ENCODE measurements at places on chromosomes 5 and 9.
A peak's percentile ranks its signal among the peaks of the same experiment; 100 is the strongest.

- DNase-seq: no peak
Measured at GRCh38 chr5:93574491-93575305, 6.3 kb downstream of the NR2F1-AS1 start.

DNA sequence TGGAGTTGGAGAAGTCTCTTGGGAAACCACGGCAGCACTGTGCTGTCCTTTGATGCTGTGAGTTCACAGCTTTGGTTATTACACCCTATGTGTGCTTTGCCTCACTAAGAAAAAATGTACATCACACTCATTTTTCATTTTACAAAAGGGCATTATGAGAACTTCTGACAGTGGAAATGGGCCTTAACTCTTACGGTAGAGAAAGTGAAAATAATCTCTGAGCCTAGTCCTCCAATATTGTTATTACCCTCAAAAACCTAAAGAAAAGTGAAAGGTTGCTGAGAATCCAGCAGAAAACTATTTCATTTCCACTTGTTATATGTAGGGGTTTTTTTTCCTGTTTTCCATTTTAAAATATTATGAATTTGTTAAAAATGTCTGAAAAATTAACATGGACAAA, 8.2 kb upstream of the OR13D1 start:
- DNase-seq: no peak

DNA sequence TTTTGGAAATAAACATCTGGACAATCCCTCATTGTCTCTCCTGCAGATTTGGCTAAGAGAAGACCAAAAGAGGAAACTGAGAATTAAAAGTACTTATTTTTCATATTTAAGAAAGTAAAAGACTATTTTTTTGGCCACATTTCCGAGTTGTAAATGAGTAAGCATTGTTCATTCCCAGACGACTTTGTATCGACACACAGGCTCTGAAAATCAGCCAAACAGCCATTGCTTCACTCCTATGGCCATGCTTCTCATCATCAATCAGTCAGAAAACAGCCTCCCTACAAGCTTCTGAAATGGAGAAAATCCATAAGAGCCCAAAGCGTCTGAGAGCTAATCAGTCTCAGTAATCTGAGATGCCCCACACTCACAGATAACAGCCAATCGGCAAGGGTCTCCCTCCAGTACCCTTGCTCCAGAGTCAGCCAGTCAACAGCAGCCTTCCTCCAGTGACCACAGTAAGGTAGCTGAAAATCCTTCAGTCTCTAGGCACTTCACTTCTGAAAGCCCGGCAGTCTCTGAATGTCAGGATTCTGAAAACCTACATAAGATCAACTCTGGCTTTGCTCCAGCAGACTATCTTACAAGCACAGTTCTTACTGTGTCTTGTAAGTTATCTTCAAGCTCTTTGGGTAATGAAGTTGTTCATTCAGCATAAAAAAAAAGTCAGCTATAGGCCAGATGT, 30.9 kb downstream of the CDO1 start:
- no peak for DNase-seq

GRCh38 chr9:133495327-133496293, 16.7 kb upstream of the SLC2A6 start:
- DNase-seq: no peak

DNA sequence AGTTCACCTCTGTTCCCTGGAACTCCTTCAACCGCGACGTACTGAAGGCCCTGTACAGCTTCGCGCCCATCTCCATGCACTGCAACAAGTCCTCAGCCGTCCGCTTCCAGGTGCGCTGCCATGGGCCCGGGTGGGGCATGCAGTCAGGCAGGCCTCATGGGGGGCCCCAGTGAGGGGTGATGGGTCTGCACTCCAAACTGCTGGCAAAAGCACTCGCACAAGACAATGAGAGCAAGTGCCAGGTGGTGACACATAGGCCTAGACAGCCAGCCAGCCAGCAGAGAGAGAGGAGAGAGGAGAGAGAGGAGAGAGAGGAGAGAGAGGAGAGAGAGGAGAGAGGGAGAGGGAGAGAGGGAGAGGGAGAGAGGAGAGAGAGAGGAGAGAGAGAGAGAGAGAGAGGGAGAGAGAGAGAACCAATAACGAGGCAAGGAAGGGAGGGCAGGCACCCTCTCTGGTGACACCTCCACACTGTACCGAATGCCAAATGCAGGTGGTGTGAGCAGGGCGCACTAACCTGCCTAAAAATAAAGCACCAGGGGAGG, 21.0 kb downstream of the DBH start:
- DNase-seq: no peak

DNA sequence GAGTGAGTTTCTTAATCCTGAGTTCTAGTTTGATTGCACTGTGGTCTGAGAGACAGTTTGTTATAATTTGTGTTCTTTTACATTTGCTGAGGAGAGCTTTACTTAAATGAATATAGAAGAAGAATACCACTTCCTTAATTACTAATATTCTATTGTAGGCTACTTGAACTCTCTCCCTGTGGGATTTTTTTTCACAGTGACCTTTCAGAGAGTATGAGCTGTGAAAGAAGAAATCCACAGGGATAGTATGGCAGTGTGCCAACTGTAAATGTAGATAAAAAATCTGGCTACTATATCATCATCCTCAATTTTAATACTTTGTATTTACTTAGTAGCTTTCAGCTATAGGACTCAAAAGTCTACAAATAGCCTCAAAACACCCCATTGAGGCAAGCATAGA, 67.3 kb downstream of the COMMD10 start:
- DNase-seq: no peak

- DNase-seq: no peak
Measured at GRCh38 chr9:71349218-71349617, 227.8 kb upstream of the TRPM3 start.

DNA sequence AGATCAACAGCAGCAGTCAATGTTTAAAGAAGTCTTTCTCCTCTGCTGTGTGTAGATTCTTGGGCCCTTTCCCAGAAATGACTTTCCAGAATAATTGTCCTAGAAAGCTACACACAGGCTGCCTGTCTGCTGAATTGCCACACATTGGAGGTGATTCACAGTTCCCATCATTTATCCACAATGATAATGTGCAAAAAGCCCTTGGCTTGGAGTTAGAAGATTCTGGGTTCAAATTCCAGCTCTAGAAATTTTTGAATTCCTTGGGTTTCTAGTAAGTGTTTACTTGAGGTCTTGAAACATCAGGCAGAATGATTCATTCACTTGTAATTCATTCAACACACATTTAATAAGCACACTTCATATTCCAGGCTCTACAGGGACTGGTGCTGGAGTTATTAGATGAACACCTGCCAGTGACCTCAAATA, 28.6 kb upstream of the EPB41L4B start:
- no peak for DNase-seq

GRCh38 chr5:76821136-76821535, 2.3 kb downstream of the F2RL1 start:
- DNase-seq: no peak

DNA sequence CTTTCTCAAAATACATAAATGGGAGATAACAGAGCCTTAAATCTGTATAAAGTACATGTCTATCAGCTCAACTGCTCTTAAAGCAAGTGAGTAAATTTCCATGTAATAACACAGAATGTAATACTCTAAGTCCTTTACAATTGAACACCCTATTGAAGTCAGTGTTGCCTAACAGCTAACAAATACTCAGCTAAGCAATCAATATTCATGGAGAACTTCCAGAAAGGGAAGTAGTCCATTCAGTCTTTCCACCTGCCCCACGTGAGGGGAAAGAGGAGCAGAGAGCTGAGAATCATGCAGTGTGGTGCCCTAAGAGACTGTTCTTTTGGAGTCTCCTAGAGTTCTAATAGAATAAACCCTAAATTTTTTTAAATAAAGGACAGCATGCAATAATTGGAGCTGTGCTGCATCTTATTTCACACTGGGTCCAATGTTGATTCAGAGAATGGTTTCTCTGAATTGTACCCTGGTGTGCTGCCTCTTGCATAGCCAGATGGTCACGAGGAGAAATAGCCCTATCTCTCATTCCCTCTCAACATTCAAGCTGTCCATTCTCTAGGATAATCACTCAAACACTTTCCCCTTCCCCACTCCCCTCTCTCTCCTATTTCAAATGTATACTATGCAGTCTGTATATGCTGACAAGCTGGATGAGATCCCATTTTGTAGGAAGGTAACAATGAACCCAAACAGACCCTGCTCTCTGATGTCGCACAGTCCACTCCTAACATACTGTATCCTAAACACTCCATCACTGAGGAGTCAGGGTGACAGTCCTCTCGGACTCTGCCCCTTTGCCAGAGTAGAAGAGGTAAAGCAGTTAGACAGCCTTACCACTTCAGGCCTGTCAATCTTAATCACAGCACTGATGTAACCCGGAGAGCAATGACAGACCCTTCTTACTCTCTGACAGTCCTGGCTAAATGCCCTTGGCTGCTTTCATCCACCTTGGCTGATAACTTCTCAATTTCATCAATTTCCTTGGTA, 134.8 kb downstream of the EPB41L4A start:
- DNase-seq: no peak

GRCh38 chr5:146365618-146366017, 27.0 kb downstream of the POU4F3 start:
- no peak for DNase-seq

- no peak for DNase-seq
Measured at GRCh38 chr9:83067579-83067978, 4.6 kb upstream of the RASEF start.

- DNase-seq: no peak
Measured at GRCh38 chr9:135973277-135974219, 12.4 kb upstream of the UBAC1 start.

DNA sequence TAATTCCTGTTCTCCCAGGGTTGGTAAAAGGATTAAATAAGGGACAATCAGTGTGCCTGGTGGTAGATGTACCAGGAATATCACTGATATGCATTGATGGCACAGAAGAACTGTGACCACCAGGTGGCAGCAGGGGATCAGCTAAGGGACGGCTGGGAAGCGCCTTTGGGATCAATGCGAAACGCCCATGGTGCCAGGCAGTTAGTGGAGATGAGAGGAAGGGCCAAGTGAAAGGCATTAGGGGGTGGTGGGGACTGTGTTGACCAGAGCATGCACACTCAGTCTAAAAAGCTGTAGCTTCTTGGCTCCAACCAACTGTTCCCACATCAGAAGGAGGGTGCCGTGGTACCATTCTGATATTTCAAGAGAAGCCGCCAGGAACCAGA, 55.6 kb downstream of the ARHGEF37 start:
- peak; percentile 28 for DNase-seq

GRCh38 chr5:51380603-51381207, 2.5 kb upstream of the ISL1 start:
- no peak for DNase-seq

DNA sequence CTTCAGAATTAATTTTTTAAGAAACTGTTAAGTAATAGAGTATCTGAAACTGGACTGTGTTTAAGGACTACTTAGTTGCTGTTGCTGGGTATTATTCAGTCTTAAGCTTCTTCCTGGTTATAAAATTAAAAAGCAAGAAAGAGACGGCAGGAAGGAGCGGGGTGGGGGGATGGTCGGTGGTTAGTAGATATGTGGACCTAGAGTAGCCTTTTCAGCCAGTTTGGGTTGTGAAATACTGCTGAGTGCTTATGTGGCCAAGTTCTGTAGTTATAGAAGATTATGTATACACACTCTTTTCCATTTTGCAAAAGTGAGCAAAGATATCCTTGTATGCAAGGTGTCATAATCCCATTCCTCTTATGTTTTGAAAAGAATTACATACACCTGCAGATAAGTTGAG, 28.5 kb downstream of the TRIO start:
- DNase-seq: no peak

- DNase-seq: no peak
Measured at GRCh38 chr9:136703276-136703860, 9.0 kb upstream of the DIPK1B start.

DNA sequence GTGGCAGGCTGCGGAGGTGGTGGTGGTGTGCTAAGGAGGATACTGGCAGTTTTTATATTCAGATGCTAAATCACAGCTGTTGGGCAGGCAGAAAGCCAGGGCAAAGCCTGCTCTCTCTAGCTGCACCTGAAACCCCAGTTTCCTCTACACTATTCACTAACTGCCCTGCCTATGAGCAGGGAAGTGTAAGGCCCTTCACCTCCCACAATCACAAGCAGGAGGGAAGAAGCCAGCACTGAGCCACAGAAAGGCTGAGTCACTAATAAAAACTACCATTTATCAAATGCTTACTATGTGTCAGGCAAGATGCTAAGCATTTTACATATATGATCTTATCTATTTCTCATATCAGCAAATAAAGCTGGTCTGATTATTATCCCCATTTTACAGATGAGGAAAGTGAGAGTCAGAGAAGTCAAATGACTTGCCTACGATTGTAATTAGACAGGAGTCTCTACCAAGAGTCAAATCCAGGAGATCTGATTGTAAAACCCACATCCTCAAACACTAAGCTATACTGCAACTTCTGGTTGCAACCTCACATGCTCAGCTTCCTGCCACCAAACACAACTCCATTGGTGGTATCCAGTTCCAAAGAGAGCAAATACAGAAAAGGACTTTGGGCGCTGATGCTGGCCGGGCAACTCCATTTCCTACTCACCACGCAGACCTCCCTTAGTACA, 17.7 kb upstream of the IL6ST start:
- peak; percentile 38 for DNase-seq

DNA sequence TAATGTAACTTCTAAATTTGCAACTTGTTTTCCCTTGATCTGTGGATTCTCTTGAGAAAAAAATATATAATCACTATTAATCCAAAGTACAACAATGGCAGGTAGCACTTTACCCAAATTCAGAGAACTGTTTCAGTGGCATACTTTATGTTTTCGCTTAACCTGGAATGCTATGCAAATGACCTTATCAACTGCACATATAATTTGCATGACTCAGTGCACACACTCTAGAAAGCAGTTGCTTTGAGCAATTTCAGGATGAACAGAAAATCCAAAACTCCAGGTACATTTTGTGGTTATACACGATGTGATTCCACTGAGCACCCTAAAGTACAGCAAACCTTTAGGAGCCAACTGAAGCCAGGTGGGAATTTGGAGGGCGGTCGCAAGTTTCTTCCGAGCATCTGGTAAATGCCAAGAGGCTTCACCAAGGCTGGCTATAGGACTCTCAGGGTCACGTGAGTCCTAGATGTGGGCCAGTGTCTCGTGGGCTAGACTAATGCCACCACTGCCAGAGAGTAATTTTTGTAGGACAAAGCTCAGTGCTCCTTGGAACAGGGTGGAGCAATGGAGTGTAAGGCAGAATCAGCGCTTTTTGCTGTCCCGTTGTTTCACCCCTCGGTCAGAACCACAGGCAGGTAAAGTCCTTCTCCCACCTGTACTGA, 37.3 kb downstream of the DMGDH start:
- no peak for DNase-seq

DNA sequence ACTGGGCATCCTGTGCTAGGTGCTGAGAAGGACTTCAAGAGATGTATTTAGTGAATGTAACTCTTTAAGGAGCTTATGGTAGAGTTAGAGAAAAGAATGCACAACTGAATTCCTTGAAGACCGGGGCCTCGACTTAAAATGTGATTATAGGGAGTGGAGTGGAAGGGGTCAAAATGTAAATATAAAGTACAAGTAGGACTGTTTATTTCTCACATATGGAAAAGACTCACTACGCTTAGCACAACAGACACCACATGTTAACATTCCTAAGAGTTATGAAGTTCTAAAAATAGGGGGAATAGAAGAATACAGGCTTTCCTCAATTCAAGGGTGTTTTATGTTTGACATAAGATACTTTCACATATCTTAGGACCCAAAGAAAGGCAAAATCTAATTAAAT, 117.8 kb upstream of the OSMR start:
- no peak for DNase-seq
